HuH-7 (cell line): ENCODE measurements at places on chromosomes 7 and 10.
A peak's percentile ranks its signal among the peaks of the same experiment; 100 is the strongest.

- DNase-seq: no peak
Measured at GRCh38 chr7:155788616-155789000, 23.7 kb downstream of the SHH start.

- no peak for DNase-seq
Measured at GRCh38 chr7:41975849-41976248, 261.2 kb downstream of the GLI3 start.

GRCh38 chr10:83522456-83522855, 616.9 kb upstream of the GHITM start:
- no peak for DNase-seq

GRCh38 chr10:34520084-34520483, 295.0 kb downstream of the PARD3 start:
- no peak for DNase-seq

DNA sequence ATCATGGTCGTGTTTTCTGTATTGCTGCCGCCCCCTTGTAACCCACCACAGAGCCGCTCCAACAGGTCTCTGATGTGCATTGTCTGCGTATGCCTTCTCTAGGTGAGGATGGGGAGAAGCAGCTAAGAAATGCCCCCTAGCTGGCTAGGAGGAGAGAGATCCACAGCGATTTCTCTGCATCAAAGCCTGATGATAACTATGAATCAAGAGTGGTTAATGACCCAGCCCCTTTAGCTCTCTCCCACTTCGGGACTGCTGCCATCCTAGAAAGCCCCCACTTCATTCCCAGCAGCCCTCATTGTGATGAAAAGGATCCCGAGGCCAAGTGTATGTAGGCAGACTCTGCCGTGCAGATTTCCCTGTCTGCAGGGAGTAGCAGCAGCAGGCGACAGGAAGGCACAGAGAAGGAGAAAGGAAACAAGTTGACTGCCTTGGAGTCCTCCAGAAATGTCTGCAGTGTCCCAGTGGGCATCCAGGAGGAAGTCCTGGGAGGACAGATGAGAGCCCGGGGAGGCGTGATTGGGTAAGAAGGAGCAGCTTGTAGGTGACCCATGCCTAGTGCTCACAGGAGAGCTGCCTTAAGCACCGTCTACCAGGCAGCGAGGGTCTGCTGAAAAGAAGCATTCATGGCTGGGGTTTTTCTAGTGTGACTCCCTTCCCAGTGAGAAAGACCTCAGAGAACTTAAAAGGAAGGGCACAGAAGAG, 2.9 kb downstream of the PLXNA4 start:
- DNase-seq: no peak

GRCh38 chr7:135704698-135705097, 23.3 kb downstream of the SLC13A4 start:
- DNase-seq: no peak

- DNase-seq: peak; percentile 95
Measured at GRCh38 chr7:70698219-70698832, 433.6 kb upstream of the GALNT17 start.

GRCh38 chr7:66279912-66280311, 74.8 kb downstream of the TPST1 start:
- no peak for DNase-seq

DNA sequence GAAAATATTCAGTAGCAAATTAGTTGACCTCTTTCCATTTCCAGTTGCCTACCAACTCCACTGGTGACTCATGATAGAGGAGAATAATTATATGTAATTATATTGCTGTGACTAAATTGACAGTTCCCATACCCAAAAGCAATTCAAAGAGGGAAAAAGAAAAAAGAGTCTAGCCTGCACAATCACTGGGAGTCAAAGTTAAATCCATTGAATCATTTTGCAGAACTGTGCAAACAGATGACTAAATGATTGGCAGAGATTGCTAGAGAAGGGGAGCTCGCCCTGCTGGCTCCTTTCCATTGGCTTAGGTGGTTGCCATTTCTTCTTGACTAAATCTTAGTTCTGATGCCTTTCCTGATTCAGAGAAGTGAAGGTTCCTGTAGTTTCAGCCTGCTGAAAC, 1228.6 kb upstream of the SORCS1 start:
- DNase-seq: no peak

DNA sequence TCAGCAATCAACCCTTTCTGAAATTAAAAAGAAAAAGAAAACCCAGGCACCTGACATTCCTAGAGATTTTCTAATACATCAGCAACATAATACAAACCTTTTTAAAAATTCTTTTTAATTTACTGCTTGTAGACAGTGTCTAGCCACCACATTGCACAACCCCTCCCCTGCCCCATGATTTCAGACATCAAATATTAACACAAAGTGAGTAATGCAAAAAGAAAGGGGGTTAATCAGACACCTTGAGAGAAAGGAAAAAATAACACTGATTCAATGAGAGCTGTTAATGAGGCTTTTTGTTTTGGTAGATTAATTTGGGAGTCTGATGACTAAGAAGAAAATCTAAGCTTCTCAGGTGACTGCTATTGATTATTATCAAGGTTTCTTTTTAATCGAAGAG, 55.3 kb downstream of the SLC25A13 start:
- no peak for DNase-seq

DNA sequence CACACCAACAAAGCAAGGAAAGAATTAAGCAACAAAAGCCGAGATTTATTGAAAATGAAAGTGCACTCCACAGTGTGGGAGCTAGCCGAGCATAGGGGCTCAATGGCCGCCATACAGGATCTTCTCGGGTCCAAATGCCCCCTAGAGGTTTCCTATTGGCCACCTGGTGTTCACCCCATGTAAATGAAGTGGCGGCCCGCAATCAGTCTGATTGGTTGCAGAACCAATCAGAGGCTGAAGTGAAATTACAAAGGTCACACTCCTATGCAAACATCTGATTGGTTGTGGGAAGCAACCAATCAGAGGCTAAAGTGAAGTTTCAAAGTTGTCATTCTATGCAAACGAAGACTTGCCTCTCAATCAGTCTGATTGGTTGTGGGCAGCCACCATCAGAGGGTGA, 61.8 kb upstream of the SLC35B4 start:
- DNase-seq: no peak

DNA sequence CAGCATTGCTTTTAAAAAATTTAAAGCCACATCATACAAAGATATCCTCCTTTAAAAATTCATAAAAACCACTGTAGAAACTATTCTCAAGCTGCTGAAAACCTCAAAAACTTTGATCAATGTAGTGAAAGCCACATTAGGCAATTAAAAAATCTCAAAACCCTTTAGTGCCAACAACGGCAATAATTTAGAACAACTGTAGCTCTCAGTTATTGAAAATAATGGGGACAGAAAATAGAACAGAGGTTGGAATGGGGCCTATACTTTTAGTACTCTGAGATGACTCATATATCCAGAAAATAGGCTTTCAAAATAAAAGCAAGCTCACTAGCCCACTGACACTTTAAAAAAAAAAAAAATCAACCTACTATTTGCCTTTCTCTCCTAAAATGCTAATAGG, 87.5 kb downstream of the GSAP start:
- DNase-seq: no peak

- no peak for DNase-seq
Measured at GRCh38 chr10:119350502-119351097, 143.2 kb downstream of the GRK5 start.

DNA sequence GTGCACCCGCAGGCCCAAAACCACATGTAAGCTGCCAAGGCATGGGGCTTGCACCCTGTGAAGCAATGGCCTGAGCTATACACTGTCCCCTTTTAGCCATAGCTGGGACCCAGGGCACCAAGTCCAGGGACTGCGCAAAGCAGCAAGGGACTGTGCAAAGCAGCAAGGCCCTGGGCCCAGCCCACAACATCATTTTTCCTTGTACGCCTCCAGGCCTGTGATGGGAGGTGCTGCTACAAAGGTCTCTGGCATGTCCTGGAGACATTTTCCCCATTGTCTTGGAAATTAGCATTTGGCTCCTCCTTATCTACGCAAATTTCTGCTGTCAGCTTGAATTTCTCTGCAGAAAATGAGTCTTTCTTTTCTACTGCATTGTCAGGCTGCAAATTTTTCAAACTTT, 24.8 kb downstream of the ARHGAP19 start:
- DNase-seq: no peak

DNA sequence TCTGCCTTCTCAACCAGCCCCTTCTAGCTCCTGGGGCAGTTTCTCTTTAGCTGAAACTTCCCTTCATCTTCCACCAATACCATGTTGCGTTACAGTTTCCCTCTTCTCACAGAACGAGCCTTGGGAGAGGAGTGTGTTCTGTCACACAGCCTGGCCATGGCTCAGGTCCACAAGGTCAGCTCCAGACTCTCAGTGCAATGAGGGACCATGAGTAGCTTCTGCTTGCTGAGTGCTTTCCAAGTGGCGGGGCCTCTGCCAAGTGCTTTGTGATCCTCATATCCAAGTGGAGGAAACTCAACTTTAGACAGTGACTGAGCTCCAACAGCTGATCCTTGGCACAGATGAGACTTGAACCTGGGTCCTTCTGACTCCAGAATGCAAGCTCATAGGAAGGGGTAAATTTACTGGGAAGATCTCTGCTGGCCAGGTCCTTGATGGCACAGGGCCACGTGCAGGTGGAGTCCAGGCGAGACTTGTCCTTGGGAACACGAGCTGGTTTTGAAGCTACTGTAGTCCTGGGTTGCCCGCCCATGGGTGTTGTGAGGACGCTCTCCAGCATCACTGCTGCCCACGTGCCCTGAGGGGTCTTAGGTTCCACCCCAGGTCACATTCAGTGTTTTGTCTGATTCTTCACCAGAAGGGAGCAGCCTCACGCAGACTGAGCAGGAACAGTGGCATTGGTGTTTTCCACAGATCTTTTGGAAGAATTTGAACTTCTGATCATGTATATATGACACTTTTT, 238.0 kb downstream of the EBF3 start:
- no peak for DNase-seq
